ENCODE measurements at places on chromosomes 16 and 17.

DNA sequence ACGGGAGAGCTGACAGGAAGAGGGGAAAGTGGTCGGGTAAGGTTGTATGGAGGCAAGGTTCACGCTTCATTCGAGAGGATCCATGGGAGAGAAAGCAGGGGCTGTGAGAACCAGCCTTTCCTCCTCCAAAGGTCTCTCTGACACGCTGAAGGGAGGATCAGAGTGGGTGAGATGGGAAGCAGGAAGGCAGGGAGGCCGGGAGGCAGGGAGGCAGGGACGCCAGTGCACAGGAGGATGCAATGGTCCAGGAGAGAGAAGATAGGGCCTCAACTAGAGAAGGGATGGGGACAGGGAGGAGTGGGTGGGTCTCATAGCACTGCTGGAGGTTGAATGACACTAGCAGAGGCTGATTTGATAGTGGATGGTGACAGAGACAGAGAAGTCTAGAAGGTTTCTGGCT is 54.1 kb downstream of the PIMREG start:
- DNase-seq, result no peak

DNA sequence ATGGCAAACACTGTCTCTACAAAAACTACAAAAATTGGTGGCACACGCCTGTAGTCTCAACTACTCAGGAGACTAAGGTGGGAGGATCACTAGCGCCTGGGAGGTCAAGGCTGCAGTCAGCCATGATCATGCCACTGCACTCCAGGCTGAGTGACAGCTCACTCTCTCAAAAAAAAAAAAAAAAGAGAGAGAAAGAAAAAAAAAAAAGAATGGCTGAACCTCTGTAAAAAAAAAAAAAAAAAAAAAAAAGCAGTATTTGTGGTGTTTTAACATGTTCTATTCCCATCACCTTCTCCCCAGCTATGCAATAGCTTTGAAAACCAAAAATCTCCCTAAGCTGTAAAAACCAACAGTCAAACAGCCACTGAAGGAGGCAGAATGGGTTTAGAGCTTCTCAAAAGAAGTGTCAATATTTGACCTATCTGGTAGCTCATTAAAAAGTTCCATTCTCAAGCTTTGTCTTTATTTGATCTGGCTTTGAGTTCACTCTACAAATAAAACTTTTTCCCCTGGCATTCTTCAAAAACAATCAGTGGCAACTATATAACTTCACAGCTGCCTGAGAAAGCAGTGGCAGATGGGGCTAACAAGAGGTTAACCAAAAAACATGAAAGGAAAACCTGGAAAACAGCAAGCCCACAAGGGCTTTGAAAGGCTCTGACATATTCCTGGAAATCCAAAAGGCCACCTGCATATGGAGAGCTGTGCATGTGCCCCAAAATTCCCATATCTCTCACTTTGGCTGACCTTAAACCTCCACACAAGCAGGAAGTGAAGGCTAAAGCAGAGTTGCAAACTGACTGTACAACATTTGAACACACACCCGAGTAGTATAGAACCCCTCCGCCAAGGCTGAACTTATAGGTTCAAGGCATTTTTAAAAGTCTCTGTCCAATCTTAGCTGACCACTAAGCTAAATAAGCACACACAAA is 36.0 kb downstream of the USP32 start:
- no peak for DNase-seq

- DNase-seq, result no peak
These were observed 6.1 kb upstream of the GAA start for GRCh38 chr17:80095038-80095843.

GRCh38 chr17:8443756-8444155 is 8.1 kb downstream of the NDEL1 start:
- DNase-seq, result no peak

DNA sequence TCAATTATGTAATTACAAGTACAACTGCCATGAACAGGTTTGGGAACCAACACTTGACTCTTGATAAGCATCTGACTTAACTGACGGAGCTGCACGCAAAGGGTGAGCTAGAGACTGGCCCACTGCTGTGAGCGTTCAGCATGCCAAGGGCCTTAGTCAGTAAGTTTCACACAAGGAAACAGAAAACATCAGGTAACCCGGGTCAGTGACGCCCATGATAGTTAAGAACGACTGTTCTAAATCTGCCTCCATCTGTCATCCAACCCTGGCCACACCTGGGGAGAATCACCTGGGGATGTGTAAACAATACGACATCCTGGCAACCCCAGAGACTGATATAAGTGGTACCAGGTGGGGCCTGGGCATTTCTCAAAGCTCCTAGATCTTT is 12.3 kb downstream of the SMIM5 start:
- peak; percentile 92 for DNase-seq

DNA sequence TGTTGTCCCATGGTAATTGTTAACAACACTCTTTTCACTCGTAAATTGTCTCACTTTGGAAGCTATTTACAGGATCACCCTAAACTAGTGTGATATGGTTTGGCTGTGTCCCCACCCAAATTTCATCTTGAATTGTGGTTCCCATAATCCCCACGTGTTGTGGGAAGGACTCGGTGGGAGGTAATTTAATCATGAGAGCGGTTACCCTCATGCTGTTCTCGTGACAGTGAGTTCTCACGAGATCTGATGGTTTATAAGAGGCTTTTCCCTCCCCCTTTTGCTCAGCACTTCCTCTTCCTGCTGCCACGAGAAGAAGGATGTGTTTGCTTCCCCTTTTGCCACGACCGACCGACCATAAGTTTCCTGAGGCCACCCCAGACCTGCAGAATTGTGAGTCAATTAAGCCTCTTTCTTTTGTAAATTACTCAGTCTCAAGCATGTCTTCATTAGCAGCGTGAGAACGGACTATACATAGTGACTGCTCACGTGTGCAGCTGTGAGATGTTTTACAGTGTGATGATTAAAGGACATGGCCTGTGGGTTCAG is 34.4 kb downstream of the DNAH3 start:
- no peak for DNase-seq

DNA sequence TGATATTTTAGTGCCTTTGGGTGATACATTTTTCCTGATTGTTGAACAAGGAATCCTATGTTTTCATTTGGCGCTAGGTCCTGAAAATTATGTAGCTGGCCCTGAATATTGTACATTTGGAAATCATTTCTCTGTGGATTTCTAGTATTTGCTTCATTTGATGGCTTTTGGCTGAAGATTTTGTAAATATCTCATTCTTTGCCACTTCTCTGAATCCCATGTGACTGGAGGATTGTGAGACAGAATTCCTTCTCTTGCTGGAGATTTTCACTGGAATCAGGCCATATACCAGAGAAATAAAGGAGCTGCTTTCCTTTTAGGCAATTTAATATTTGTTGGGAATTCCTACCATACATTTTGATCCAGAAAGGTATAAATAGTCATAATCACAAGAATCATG is 8.6 kb downstream of the KRT28 start:
- DNase-seq, result no peak

DNA sequence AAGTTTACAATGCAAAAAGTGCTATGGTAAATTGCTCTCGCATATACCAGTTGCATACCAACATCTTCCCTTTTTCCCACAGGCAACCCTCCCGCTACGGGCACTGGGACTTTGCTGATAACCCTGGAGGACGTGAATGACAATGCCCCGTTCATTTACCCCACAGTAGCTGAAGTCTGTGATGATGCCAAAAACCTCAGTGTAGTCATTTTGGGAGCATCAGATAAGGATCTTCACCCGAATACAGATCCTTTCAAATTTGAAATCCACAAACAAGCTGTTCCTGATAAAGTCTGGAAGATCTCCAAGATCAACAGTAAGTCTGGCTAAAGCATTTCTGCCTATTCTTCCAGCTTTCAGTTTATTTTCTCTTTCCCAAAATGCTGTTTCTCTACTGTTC is 27.9 kb upstream of the HSBP1 start:
- no peak for DNase-seq

DNA sequence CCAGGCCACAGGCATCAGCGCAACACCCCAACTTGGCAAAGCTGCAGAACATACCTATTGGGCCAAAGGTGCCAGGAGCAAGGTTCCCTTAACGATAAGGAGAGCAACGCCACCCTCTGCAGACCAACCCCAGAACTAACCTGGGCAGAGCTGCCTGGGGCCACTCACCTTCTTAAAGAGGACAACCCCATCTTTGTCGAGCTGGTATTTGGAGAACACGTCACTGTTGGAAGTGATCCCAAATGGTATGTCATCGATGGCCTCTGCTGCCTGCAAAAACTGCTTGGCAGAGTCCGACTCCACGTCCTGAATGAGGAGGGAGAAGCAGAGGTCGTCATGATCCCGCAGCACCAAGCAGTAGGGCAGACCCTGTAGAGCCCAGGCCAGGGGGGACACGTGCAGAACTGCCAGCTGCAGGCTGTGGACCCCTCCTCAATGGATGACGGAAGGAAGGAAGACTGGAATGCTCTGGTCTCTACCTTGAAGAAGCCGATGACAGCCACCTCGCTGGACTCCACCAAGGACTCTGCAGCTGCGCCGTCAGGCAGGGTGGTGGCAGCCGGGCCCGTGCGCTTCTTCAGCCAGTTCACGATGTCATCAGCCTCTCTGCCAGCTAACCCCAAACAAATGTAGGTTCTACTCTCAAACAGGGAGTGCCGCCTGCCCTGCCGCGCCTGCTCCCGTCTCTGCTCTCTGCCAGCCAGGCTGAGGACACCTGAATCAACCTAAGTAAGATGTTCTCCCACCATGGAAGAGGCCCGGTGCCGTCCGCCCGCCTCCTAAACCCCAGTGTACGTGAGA is 5.2 kb downstream of the P4HB start:
- DNase-seq, result peak; percentile 77

DNA sequence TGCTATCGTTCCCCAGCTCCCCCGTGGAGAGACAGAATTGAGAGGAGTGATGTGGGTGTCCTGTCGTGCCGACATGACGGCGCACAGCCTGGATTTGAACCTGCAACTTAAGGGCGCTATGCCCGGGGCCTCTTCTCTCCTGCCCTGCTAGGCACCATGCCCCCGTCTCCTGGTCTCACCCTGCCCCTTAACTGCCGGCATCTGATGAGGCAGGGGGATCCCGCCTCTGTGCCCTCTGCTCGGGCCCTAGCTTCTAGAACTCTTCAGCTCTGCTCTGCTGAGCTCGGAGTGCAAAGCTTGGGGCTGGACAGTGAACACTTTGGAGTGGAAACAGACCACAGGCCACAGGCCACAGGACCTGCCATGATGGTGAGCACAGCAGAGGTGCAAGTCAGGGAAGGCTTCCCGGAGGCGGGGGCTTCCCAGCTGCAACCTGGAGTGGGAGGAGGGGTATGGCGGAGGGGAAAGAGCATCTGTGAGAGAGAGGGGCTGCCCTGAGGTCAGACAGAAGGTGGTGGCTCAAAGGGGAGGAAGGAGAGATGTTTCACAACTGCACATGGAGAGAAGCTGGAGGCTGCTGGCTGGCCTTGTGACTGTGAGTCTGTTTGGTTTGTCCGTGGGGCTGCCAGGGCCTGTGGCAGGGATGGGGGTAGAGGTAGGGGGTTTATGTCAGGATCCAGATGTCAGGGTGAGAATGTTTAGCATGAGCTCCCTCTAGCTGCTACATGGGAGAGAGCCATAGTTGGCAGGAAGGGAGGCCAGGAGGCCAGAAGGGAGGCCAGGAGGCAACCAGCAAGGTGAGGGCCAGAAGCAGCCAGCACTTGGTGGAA is 107.8 kb downstream of the CRLF3 start:
- DNase-seq, result no peak

- no peak for DNase-seq
These were observed 37.8 kb downstream of the CACNG1 start for GRCh38 chr17:67082107-67082506.

- DNase-seq, result no peak
These were observed 581 bp downstream of the CD68 start for GRCh38 chr17:7579834-7580603.

DNA sequence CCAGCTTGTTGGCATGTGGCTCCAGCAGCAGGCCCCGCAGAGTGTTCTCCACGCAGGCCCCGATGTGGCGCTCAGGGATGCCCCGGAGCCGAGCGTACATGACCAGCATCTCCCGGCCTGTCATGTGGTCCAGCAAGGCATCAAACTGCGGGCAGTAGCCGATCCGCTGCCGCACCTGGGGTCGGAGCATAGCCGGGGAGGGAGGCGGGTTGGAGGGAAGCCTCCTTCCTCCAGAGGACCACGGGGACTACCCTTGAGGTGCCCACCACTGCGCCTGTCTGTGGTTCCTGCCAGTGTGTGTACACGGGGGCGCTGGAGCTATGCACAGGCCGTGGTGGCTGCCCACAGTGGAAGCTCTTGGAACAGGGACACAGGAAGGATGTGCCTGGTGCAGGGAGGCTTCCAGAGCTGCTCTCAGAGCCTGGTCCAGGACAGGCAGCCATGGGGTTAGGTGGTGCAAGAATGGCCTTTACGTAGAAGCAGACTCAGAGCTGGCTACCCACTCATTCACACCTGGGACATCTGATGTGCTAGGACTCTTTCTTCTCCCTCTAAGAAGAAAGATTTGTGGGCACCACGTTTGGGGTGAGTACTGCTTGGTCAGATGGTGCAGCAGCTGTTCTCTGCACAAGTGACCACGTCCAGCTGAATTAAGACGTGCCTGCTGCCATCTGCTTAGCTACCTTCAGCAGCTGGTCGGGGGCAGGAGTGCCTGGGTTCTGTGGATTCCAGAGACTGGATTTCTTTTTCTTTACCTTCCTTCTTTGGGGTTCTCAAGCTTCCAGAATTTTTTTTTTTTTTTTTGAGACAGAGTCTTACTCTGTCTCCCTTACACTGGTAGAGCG is 11.3 kb upstream of the RNPS1 start:
- DNase-seq, result no peak

DNA sequence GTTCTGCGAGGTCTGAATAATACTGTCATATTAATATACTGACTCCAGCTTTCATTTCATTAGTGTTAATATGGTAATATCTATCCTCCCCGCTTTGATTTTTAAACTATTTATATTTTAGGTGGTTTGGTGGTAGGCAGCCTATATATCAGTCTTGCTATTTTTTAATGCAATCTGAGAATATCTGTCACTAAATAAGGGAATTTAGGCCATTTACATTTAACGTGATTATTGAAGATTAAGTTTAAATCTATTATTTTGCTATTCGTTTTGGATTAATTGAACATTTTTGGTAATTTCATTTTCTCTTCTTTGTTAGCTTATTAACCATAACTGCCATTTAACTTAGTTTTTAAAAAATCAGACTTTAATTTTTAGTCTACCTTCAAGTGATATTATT is 247.7 kb upstream of the PMFBP1 start:
- no peak for DNase-seq

GRCh38 chr16:47180073-47180472 is 36.3 kb upstream of the NETO2 start:
- DNase-seq, result no peak

DNA sequence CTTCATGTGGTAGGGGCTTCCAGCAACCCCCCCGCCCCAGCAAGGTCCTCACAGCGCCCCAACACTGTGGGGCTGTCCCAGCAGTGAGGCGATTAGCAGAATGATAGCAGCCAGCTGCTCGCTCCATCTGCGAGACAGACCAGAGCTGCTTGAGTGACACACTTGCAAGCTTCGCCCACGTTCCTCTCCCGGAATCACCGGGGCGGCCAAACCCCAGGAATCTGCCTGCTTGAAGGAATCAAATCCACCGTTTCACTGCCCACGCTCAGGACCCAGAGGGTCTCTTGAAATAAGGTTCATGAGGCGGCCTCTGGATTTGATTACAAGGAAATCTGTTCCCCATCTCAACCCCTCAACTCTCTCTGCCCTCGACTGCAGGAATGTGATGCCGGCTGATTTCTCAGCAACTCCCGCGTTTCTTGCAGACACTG is 356.0 kb downstream of the C16orf95 start:
- DNase-seq, result no peak

All from keratinocyte (primary cell).